ENCODE measurements at places on chromosomes 4 and X.

DNA sequence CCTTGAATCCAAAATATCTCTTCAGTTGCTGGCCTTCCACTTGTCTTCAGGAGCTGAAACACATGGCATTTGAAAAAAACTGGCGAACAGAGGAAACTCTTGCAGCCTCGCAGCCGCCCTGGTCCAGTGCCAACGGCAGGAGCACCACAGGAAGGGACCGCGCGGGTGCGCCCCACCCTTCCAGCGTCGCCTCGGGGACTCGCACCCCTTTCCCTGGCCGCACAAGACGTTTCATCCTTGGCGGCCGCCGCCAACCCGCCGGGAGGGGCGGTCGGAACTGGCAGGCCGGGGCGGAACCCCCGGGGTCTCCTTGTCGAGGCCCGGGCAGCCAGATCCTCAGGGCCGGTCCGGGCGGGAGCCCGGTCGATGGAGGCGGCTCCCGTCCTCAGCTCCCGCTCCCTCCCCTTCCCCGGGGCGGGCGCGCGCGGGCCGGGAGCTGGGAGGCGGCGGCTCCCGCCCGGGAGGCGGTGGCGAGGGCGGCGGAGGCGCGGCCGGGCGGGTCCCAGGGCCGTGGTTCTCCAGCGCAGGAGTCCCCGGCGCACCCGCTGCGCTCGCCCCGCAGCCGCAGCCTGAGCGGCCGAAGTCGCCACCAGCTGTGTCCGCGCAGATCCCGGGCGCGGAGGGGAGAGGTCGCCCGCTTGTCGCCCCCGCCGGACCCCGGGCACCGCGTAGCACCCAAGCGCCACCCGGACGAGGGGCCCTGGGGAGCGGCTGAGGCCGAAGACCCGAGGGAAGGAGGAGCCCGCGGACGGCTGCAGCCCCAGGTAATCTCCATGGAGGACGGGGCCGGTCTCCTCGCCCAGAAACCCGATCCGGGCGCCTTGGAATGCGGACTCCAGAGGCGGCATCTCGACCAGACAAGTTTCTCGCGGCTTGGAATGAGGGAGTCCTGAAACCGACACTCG lies 886 bp upstream of the NDST3 start:
- H3K27me3 ChIP-seq = no peaks in the 10 kb centered on the region
- peak overlapping the region; percentile 70 for H3K4me3 ChIP-seq
- H3K27ac ChIP-seq = no peak overlapping the region
- no peaks in the 10 kb centered on the region for H3K36me3 ChIP-seq

DNA sequence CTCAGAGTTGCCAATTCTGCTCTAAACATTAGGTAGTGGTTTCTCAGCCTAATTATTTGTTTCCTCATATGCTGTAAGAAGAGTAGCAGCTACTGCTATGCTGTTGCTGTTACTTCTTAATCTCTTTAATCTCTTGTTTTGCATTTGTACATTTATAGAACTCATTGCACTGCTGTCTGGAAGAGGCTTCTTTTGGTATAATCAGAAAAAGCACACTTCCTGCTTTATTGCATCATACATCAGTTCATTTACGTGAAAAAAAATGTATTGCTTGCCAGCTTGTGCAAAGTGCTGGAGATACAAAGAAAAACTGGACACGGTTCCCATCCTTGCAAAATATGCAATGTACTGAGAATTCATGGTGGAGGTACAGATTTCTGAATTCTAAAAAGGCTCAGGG lies 332.0 kb downstream of the GRXCR1 start:
- no peak for DNase-seq
- no peak overlapping the region for H3K4me3 ChIP-seq
- H3K27me3 ChIP-seq = no peaks in the 10 kb centered on the region
- no peaks in the 10 kb centered on the region for H3K36me3 ChIP-seq
- no peaks in the 10 kb centered on the region for H3K4me1 ChIP-seq

- H3K27me3 ChIP-seq = no peaks in the 10 kb centered on the region
- no peak for DNase-seq
- H3K4me3 ChIP-seq = no peak overlapping the region
- H3K4me1 ChIP-seq = no peaks in the 10 kb centered on the region
- H3K27ac ChIP-seq = no peak overlapping the region
- peaks cover 7% of the 10 kb centered on the region for H3K36me3 ChIP-seq
These were observed 129.1 kb downstream of the CBR4 start for GRCh38 chr4:168880811-168881595.

DNA sequence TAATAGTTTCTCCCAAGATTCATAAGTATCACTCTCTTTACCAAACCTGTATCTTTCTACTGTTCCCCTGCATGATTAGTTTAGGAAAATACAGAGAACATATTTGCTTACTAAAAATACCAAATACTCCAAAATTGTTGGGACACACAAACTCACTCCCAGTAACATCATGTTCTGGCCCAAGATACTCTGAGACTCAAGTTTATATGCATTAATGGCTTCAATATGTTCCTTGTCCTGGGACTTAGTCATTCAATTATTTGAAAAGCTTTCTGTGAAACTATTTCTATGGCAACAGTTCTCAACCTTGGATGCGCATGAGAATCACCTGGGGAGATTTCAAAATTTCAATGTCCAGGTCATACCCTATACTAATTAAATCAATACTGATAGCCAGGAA lies 138.9 kb upstream of the PTCHD1 start:
- no peaks in the 10 kb centered on the region for H3K4me1 ChIP-seq
- H3K27me3 ChIP-seq = no peaks in the 10 kb centered on the region
- no peak for DNase-seq
- H3K27ac ChIP-seq = no peak overlapping the region
- H3K36me3 ChIP-seq = no peaks in the 10 kb centered on the region

GRCh38 chr4:78210694-78211410 lies 153.7 kb downstream of the FRAS1 start:
- H3K4me1 ChIP-seq = no peaks in the 10 kb centered on the region
- H3K27me3 ChIP-seq = no peaks in the 10 kb centered on the region
- no peaks in the 10 kb centered on the region for H3K36me3 ChIP-seq
- no peak for DNase-seq
- H3K4me3 ChIP-seq = no peak overlapping the region
- no peak overlapping the region for H3K27ac ChIP-seq

DNA sequence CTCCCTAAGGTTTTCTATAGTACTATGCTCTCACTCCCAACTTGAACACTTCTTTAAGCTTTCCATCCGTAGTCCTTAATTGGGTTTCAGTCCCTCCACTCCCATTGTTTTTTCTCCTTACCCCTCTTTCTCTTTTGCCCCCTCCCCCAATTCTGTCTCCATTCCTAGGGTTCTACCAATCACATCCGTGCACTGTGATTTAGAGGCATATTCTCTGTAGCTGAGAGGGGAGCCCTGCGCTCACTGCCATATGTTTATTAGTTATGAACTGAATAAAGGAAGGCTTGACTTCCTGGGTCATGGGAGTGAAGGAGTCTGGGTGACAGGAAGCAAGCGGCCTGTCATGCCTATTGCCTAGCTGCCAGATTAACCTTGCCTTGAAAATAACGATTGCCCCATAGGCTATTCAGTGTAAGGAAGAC lies 471 bp downstream of the MCTS1 start:
- H3K27ac ChIP-seq = peak overlapping the region; percentile 88
- peak; percentile 40 for DNase-seq
- no peaks in the 10 kb centered on the region for H3K4me1 ChIP-seq
- H3K27me3 ChIP-seq = no peaks in the 10 kb centered on the region

DNA sequence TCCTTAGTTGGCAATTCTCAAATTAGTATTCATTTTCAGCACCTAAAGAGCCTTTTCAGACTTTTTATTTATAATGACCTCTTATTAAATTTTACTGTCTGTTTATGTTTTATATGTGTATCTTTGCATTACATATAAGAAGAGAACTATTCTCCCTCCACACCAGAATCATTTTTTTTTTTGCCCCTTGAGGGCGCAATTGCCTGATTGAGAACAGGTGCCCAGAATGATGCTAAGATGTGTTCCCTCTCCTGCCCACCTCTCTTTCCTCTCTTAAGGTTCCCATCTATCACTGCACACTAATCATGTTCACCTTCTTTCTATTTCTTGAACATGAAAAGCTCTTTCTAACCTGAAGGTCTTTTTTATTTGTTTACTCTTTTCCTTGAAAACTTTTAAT lies 44.2 kb upstream of the ADAM29 start:
- no peak overlapping the region for H3K27ac ChIP-seq
- no peaks in the 10 kb centered on the region for H3K4me1 ChIP-seq
- peak; percentile 11 for DNase-seq
- no peaks in the 10 kb centered on the region for H3K36me3 ChIP-seq
- H3K27me3 ChIP-seq = no peaks in the 10 kb centered on the region

DNA sequence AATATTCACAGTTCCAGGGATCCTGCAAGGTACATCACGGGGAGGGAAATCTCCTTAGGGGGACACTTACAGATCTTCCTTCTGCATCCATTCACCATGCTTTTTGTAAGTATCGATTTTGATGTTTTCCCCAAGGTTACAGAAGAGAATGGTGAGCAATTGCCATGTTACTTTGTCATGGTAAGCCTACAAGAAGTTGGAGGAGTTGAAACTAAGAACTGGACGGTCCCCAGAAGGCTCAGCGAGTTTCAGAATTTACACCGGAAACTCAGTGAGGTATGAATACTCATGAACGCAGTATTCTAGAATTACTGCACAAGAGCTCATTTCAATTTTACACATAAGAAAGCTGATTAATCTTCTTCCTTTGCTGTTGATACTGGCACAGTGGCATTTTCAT lies 53.9 kb downstream of the LRP2BP start:
- no peaks in the 10 kb centered on the region for H3K4me1 ChIP-seq
- no peak for DNase-seq
- H3K4me3 ChIP-seq = no peak overlapping the region
- H3K27ac ChIP-seq = no peak overlapping the region
- no peaks in the 10 kb centered on the region for H3K36me3 ChIP-seq
- H3K27me3 ChIP-seq = no peaks in the 10 kb centered on the region

DNA sequence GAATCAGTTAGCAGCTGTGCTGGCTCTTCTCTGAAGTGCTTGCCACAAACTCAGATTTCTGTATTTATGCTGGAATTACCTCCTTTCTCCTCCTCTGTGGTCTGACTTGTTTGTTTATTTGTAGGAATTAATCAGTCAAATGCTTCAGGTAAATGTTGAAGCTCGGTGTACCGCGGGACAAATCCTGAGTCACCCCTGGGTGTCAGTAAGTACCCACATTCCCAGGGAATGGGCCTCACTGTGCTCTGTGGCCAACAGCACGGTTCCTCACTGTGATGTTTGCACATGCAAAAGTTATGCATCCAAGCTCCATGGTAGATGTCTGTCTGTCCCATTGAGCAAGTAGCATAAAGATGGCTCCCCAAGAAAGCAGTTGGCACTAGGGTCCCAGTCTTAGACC lies 169.9 kb downstream of the DCLK2 start:
- no peak for DNase-seq
- H3K27ac ChIP-seq = no peak overlapping the region
- H3K36me3 ChIP-seq = no peaks in the 10 kb centered on the region
- no peak overlapping the region for H3K4me3 ChIP-seq
- peaks cover 12% of the 10 kb centered on the region for H3K4me1 ChIP-seq

DNA sequence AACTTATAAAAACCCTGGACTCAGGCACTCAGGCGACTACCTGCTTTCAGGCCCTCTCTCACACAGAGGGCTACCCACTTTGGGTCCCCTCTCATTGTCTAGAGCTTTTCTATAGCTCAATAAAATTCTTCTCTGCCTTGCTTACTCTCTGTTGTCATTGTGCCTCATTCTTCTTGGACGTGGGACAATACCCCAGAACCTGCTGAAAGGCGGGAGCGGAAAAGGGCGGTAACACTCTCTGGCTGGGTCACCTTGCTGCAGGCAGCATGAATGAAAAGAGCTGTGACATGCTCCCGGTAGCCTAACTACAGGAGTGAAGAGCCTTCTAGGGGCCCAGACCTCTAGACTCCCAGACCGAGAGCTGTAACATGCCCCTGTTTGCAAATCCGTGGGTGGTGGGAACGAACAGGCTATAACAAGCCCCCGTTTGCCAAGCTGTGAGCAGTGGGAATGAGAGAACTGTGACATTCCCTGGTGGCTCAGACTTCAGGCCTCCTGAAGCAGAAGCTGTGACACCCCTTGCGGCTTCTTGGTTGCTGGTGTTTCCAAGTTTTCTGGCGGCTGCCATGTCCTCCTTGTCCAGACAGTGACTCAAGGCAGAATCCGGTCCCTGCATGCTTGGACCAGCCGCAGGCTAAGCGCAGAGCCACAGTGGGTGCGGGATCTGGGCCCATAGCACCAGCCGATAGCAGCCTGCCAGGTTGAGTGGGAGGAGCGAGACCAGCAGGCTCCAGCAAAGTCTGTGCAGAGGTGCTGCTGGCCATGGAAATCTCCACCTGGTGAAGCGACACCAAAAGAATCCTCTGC lies 684.6 kb downstream of the ARAP2 start:
- H3K27ac ChIP-seq = no peak overlapping the region
- no peaks in the 10 kb centered on the region for H3K27me3 ChIP-seq
- no peak for DNase-seq
- no peaks in the 10 kb centered on the region for H3K36me3 ChIP-seq
- H3K4me1 ChIP-seq = no peaks in the 10 kb centered on the region

GRCh38 chrX:26334232-26334631 lies 118.3 kb downstream of the MAGEB5 start:
- no peaks in the 10 kb centered on the region for H3K4me1 ChIP-seq
- H3K36me3 ChIP-seq = no peaks in the 10 kb centered on the region
- H3K27me3 ChIP-seq = no peaks in the 10 kb centered on the region
- DNase-seq = no peak

DNA sequence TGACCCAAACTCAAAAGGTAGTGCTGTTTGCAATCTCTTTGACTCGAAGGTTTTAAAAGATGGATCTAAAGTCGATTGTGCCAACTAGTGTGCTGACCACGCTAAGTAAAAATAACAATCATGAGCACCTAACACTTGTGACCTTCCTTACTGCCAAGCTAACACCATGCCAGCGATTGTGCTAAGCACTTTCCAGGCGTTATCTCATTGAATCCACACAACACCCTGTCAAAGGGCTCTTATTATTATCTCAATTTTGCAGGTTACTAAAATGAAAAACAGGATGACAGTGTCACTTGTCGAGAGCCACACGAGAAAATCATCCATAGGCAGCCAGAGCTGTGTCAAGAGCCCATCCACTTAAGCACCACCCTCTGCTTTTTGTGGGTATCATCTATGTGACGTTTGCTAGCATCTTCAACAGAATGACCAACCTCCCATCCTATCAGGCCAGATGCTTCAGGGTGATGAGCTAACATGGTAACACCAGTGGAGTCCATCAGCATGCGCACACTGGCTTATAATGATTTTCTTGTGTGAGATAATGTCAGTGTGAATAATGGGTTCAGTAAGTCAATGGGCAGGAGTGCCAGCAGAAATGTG lies 893 bp upstream of the GAB3 start:
- no peak for DNase-seq
- H3K4me3 ChIP-seq = no peak overlapping the region
- H3K27me3 ChIP-seq = peaks cover 17% of the 10 kb centered on the region
- no peaks in the 10 kb centered on the region for H3K4me1 ChIP-seq
- no peaks in the 10 kb centered on the region for H3K36me3 ChIP-seq
- H3K27ac ChIP-seq = no peak overlapping the region

DNA sequence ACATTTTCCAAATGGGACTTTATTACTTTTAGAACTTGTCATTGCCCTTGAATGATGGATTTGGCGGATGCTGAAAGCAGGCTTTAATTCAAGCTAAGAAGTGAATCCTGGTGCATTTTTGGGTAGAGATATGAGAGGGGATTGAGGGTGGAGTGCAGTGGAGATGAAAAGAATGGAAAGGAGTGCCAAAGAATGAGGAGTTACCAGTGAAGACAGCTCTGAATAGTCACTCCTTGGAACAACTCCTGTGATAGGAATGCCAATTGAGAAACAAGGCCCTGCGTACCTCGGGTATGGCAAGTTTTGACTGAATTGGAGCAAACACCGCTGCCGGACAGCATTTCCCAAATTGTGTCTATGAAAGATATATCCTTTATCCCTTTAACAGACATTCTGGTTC lies 36.5 kb upstream of the ETNPPL start:
- H3K27me3 ChIP-seq = no peaks in the 10 kb centered on the region
- no peak for DNase-seq
- no peak overlapping the region for H3K27ac ChIP-seq
- no peaks in the 10 kb centered on the region for H3K36me3 ChIP-seq
- H3K4me3 ChIP-seq = no peak overlapping the region

- no peak overlapping the region for H3K4me3 ChIP-seq
- no peaks in the 10 kb centered on the region for H3K4me1 ChIP-seq
- no peaks in the 10 kb centered on the region for H3K27me3 ChIP-seq
These were observed 31.4 kb downstream of the SSX5 start for GRCh38 chrX:48165241-48165640.
